ENCODE measurements at places on chromosomes 3 and 15.

GRCh38 chr15:71779073-71779797 is 31.1 kb upstream of the NR2E3 start:
- no peak for DNase-seq

- no peak for DNase-seq
These were observed 124.0 kb downstream of the SRGAP3 start for GRCh38 chr3:9125278-9125951.

GRCh38 chr15:93566762-93567161 is 477.8 kb upstream of the RGMA start:
- DNase-seq, result no peak

DNA sequence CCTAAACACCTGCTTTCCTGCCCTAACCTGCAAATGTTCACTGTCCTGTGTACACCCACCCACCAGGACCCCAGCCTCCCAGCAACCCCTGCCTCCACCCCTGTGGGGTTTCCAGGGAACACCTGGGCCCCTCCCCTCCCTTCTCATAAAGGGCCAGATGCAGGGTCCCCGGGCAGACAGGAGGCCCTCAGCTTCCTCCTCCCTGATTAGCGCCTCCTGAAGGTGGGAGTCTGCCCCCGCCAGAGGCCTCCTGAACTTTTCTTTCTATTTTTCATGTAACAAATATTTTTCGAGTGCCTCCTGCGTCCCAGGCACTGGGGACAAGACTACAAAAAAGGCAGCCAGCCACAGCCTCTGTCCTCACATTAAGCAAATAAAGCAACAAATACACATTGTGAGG is 135.4 kb upstream of the LINGO1 start:
- no peak for DNase-seq

- no peak for DNase-seq
These were observed 26.6 kb downstream of the QTRT2 start for GRCh38 chr3:114083112-114083511.

DNA sequence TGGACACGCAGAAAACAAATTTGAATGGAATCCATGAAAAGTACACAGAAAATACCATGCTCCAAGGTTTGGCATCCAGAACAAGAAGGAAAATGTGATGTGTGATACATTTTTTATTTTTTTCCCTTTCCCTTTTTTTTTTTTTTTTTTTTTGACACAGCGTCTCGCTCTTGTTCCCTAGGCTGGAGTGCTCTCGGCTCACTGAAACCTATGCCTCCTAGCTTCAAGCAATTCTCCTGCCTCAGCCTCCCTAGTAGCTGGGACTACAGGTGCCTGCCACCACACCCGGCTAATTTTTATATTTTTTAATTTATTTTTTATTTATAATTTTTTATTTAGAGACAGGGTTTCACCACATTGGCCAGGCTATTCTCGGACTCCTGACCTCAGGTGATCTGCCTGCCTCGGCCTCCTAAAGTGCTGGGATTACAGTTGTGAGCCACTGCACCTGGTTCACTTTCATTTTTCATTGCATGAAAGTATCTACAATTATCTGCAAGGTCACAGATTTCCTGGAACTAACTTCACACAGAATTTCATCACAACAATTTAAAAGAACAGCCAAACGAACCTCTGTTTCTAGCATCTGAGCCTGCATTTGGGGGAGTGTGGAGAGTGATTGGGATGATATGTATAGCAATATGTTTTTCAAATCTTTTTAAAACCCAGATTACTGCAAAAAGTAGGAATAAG is 8.3 kb downstream of the POU1F1 start:
- DNase-seq, result no peak

DNA sequence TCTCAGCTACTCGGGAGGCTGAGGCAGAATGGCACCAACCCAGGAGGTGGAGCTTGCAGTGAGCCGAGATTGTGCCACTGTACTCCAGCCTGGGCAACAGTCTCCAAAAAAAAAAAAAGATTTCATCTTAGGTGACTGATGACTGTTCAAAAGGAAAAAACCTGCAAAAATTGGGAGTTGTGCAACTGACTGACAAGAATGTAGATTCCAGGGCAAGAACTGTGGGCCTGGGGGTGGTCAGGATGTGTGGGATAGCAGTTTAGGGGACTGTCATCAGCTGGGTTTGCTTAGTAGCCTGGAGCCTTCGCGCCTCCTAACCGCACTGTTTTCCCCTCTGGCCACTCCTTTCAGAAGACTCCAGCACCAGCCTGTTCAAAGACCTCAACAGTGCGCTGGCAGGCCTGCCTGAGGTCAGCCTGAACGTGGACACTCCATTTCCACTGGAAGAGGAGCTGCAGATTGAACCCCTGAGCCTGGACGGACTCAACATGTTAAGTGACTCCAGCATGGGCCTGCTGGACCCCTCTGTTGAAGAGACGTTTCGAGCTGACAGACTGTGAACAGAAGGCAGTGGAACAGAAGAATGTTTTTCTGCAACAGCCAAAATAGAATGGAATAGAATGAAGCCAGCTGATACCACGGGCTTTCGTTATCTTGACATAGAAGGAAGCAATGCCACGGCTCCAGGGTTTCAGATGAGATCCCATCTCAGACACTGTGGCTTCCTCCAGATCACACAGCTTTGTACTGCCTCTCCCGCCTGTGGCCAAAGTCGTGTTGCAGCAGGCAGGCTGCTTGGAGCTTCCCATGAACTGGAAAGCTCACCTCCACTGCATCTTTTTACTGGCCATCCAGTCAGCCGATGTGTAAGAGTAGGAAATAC is 75.3 kb upstream of the BLM start:
- DNase-seq, result no peak

DNA sequence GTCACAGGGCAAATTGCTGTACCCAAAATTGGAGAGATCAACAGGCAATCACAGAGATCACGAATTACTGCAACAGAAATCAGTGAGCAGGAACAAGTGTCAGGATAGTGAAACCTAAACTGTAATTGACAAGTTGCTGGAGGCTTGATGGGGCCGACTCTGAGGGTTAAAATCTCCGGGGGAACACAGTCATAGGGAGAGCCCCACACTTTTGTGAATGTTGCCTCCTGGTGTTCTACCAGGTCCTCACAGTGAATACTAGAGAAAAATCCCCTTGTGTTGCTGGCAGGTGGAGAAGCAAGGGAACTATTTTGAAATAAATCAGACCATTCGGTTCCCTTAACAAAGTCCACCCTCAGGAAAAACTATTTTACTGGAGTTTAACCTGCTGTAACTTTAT is 697.5 kb upstream of the CBLB start:
- no peak for DNase-seq

- no peak for DNase-seq
These were observed 4.7 kb downstream of the SELENOS start for GRCh38 chr15:101272584-101272983.

- DNase-seq, result no peak
These were observed 6.1 kb downstream of the GRAMD1C start for GRCh38 chr3:113844622-113845222.

- DNase-seq, result no peak
These were observed 151.7 kb upstream of the GRM7 start for GRCh38 chr3:6709178-6709577.

DNA sequence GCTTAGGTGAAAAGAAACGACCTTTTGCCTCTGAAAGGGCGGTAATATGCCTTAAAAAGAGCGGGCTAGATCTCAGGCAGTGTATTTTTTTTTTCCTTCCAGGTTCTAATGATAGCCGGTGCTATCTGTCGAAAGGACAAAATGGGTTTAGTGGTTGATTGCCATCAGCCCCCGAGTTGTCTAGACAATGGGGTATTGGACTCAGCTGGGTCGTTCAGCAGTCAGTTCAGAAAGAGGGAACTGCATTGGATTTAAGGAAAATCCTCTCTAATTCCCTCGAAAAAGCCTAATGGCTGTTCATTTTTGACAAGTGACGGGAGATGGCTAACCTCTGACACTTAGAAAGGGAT is 728 bp downstream of the EIF2B5 start:
- no peak for DNase-seq

- DNase-seq, result no peak
These were observed 292.1 kb downstream of the LPP start for GRCh38 chr3:188446014-188446413.

DNA sequence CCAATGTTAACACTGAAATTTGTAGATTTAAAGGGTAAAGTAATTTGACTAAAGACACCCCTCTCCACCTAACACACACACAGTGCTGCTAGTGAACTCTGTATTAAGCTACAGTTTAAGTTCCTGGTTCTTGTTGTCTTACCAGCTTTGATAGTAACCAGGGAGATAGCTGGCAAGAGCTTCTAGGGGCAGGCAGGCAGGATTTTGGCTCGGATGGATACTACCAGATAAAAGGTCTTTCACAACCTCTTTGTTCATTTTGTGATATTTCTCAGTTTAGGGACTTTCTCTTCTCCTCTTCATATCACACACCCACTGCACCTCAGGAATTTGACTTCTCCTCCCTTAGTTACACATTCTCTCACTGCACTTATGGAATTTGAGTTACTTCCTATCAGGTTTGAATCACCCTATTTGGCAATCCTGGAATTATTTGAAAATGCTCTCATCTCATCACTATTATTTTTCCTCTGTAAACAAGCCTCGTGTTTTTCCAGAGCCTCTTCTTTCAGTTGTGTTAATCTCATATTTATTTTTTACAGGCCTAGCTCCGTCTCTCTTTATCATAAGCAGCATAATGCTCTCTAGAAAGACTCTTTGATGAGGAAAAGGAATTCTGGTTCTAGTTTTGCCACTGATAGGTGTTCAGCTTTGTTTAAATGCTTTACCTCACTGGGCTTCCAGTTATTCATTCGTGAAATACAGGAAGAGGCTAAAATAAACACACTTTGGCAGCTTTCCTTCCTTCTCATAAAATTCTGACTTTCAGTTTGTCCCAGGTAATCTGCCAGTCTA is 23.0 kb upstream of the CLDN1 start:
- no peak for DNase-seq

GRCh38 chr3:141394560-141394959 is 26.3 kb downstream of the ZBTB38 start:
- DNase-seq, result no peak

DNA sequence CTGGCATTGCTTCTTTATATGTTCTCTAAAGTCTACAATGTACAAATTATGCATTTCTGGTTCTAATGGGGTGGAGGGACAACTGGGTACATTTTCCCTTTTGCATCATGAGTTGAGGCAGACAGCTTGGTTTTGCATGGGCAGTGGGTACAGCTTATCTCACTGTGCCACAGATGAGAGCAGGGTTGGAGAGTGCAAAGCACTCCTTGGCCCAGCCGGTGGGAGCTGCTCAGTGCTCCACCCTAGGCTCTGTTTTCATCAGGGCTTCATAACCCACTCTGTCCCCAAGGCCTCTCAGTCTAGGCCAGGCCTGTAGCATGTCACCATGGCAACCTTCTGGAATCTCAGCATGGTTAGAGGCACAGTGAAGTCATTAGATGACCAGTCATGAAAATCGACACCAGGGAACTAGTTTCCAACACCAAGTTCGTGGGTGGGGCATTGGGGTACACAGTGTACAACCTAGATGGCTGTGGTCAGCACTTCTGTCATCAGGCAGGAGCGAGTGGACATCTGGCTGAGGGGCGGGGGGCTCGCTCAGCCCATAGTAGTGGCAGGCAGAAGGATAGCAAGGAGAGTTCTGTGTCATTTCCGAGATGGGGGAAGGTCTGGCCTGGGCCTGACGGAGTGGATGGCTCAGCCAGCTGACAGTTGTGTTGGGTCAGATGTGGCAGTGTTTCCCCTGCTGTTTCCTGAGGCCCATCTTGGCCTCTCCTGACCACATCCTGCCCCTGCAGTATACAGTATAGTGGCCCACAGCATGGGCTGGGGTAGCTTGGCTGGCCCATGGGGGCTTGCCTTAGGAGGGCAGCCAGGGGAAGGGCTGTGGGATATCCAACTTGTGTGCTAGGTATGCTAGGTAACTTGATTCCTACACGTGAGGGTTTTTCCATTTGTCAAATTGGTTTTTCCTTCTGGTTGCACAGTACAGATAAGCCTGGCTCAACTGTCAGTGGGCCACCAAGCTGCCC is 75.7 kb upstream of the PRR23C start:
- DNase-seq, result no peak

DNA sequence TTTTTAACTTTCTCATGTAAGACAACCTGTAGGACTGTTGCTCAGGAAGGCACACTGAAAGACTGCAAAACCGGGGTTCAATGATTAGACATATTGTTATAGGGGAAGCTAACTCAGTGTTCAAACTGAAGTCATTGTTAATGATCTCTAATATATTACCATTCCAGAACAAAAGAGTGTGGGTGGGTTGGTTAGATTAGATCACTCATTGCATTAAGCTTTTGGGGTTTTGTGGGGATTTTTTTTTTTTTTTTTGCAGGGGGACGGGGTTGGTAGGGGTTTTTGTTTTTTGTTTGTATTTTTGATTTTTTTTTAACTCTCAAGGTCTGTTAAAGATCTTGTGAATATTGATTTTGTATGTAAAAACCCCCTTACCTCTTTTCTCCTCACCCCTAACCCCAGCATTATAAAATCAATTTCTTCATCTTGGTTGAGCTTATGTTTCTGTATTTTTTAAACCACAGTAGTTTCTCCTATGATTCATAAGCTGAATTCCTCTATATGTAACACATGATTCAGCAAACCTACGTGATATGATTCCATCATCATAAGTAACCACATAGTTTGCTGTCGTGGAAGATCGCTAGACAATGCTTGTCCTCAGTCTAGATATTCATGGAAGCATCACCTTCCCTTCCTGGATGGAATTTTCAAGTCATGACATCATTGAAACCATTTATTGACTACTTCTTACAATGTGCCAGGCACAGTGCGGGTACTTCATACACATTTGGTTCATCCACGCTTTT is 544.1 kb upstream of the MDFIC2 start:
- no peak for DNase-seq

DNA sequence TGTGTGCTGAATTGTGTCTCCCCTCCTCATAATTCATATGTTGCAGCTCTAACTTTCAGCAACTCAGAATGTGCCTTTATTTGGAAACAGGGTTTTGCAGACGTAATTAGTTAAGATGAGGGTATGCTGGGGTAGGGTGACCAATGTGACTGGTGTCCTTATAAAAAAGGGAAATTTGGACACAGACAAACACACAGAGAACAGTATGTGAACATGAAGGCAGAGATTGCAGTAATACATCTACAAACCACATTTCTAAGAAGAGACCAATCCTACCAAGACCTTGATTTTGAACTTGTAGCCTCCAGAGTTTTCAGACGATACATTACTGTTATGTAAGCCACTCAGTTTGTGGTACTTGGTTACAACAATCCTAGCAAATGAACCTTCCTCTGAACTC is 817.8 kb downstream of the TUSC7 start:
- no peak for DNase-seq

- no peak for DNase-seq
These were observed 292.4 kb upstream of the SGO1 start for GRCh38 chr3:20478436-20478835.

DNA sequence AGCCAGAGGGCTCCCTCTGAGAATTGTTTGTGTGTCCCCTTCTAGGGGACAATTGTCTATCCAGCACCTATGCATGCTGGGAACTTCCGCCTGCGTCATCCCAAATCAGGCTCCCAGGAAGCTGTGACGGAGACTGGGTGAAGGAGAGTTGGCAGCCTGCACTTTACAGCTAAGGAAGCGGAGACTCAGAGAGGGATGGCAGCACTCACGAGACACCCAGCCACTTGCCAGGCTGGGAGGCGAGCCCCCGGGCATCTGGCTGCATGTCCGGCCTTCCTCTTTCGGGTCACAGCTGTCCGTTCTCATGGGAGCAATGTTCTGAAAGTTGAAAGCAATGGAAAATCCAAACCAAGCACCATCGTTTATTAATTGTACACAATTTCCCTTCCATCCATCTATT is 45.5 kb upstream of the SLC6A11 start:
- DNase-seq, result no peak

GRCh38 chr3:8668216-8668615 is 23.6 kb upstream of the SSUH2 start:
- no peak for DNase-seq

GRCh38 chr3:19891740-19892139 is 42.3 kb downstream of the EFHB start:
- no peak for DNase-seq

GRCh38 chr3:81198756-81199155 is 562.7 kb downstream of the GBE1 start:
- no peak for DNase-seq
